Stimulated activated naive CD4-positive, alpha-beta T cell treated with Interleukin-2 at 50 U/mL for 16 hours (primary cell): ENCODE measurements at places on chromosomes 3 and 15.

GRCh38 chr3:180749322-180749721 is 70.0 kb upstream of the CCDC39 start:
- no peak for DNase-seq

GRCh38 chr3:58668247-58668646 is 1.7 kb upstream of the FAM3D start:
- DNase-seq, result no peak

DNA sequence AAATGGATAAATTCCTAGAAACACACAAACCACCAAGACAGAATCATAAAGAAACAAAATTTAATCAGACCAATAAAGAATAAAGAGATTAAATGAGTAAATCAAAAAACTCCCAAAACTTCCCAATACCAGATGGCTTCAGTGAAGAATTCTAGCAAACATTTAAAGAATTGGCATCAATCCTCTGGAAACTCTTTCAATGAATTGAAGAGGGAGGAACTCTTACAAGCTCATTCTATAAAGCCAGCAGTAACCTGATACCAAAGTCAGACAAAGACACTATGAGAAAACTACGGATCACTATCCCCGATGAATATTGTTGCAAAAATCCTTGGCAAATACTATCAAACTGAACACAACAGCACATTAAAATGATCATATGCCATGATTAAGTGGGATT is 81.9 kb upstream of the SLCO2A1 start:
- no peak for DNase-seq

DNA sequence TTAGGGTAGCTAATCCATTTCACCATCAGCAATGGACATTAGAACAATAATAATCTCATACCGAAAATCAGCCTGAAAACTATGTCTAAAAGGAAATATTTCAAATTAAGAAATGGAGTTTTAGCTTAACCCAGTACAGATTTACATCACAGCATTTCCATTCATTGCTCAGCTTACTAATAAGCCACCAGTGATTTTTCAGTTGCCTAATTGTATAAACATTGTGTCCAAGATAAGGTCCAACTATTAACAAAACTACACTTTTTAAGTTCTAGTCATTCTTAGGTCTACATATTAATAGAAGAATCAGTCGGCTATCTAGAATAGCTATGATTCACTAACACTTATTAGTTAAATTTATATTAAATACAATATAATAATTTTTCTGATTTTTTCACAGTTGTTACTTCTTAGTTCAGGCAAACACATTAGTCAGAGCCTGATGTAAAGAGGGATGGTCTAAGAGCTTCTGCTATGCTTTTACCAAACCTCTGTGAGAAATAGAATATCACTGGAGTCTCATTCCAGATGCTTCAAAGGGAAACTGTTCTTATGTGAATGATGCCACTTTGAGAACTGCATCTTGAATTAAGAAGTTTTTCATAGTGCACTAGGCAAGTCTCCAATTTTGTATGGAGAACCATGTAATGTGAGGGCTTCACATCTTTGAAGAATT is 74.1 kb downstream of the CMSS1 start:
- DNase-seq, result no peak
